Activated CD4-positive, alpha-beta T cell treated with anti-CD3 and anti-CD28 coated beads for 1 hour (primary cell): ENCODE measurements at places on chromosomes 4 and X.

DNA sequence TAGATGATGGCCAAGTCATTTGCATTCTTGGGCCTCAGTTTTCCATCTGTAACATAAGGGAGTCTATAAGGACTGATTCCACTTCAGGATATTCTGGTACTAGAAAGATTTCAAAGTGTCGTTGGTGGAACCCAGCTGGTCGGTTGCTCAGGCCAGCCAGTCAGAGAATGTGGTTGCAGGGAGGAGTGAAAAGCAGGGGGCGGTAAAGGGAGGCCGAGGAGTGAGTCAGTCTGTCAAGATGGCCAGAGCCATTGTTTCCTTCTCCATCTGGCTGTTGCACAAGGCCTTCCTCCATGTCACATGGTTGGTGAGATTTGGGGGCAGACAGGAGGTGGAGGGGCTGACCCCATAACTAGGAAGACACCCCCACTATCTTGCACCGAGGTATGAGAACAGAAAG, 38.2 kb downstream of the STARD8 start:
- DNase-seq: no peak

- no peak for DNase-seq
These were observed 128.5 kb downstream of the LARP7 start for GRCh38 chr4:112765317-112765974.

DNA sequence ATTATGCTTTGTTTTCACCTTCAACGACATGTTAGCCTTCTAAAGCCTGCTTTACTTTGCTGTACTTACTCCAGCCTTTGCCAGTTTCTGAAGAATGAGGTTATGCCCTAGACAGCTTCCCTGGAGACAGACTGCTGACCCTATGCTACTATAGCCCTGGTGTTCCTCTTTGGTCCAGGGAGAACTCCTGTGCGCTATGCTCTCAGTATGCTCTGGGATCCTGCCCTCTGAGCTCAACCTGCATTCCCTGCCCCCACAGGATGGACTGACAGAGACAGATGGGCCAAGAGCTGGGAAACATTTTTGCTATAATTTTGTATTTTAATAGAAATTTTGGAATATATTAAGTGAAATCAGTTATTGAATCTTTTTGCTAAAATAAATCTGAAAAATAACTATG, 425.9 kb downstream of the TMA16 start:
- DNase-seq: no peak

GRCh38 chr4:95289028-95289634, 259.6 kb downstream of the UNC5C start:
- no peak for DNase-seq

GRCh38 chr4:17619416-17620105, 5.1 kb downstream of the MED28 start:
- no peak for DNase-seq

DNA sequence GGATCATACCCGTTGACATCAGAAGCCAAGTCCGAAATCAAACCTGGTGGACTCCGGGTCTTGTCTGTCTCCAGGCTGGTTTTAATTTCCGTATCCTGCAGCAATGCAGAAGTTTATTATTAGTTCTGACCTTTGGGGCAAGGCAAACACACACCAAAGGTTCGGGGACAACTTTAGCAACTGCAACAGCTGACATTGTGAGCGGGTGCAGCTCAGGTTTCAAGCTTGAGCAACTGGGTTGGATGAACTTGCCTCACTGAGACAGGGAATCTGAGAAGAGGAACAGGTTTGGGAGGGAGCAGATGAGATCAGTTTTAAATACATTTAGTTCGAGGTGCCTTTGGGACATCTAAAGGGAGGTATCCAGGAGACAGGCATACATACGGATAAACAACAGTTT, 110.7 kb downstream of the GNL3L start:
- no peak for DNase-seq

- no peak for DNase-seq
These were observed 367.9 kb downstream of the FAM133A start for GRCh38 chrX:94041881-94042280.

DNA sequence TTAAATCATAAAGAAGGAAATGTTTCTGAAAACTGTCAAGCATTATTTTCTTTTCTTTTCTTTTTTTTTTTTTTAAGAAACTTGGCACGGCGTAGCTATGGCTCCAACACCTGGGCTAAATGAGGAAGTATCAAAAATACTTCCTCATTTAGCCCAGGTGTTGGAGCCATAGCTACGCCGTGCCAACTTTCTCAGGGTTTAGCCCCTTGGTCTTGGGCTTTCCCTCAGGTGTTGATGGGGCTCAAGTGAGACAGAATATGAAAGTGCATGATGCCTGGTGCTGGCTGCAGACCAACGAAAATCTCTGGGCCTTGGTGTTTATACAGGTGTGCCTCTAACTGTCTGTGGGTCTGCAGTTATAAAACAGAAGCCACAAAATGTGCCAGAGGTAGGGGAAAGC, 132.7 kb downstream of the ARHGAP24 start:
- no peak for DNase-seq

- DNase-seq: no peak
These were observed 76.9 kb downstream of the PJA1 start for GRCh38 chrX:69088171-69088938.

GRCh38 chr4:173167758-173168395, 734 bp upstream of the GALNT7 start:
- no peak for DNase-seq

DNA sequence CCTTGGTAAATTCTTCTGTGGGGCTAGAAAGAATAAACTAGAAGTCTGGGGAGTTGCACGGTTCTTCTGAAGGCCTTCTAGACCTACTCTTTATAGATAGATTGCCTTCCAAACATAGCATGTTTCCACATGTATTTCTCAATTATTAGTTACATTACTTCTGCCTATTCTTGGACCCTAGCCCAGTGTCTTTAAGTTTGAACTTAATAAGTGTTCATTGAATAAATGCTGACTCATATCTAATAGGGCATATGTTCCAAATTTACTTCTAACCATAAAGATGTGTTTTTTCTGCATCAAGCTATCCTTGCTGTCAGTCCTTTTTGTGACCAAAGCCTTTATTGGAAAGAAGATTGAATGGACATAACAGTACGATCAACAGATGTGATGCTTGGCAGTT, 503.6 kb upstream of the ZFP42 start:
- no peak for DNase-seq

GRCh38 chrX:38860106-38861013, 59.1 kb downstream of the MID1IP1 start:
- DNase-seq: no peak

DNA sequence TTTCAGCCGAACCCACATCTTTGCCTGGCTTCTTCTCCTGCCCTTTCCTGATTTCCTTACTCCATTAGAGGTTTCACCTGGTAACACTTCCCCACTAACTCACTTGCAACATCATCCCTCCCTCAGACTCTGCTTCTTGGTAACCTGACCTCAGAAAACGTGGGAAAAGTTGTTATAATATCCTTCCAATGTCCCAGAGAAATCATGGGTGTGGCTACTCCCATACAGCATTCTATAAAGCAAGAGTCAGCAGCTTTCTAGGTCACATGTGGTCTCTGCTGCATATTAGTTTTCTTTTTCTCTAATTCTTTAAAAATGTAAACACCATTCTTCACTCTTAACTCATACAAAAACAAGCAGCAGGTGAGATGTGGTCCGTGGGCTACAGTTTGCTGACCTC, 283.1 kb upstream of the MAOA start:
- DNase-seq: no peak

DNA sequence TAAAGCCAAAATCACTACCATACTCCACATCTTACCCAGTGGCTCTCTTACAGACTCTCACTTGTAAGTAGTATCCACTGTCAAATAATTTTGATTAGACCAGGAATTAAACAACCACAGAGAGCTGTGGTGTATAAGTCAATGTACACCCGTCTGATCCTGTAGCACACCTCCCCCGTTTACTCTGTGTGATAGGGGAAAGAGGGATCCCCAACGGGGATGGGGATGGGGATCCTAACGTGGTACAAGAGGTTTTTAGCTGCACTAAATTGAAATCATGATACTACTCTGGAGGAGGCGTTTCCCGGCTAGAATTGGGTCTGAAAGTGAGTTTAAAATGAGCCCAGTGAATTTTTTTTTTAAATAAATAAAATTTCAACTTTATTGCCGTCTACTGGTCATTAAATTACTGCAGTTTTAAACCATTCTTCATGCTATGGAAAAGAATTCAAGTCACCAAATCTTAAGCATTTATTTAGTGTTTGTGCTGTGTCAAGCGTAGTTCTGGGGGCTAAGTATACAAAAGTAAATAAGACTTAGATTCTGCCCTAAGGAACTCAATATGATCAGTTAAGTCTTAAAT, 76.6 kb downstream of the INTS12 start:
- DNase-seq: no peak

- no peak for DNase-seq
These were observed 43.4 kb downstream of the NKX6-1 start for GRCh38 chr4:84455697-84456096.

DNA sequence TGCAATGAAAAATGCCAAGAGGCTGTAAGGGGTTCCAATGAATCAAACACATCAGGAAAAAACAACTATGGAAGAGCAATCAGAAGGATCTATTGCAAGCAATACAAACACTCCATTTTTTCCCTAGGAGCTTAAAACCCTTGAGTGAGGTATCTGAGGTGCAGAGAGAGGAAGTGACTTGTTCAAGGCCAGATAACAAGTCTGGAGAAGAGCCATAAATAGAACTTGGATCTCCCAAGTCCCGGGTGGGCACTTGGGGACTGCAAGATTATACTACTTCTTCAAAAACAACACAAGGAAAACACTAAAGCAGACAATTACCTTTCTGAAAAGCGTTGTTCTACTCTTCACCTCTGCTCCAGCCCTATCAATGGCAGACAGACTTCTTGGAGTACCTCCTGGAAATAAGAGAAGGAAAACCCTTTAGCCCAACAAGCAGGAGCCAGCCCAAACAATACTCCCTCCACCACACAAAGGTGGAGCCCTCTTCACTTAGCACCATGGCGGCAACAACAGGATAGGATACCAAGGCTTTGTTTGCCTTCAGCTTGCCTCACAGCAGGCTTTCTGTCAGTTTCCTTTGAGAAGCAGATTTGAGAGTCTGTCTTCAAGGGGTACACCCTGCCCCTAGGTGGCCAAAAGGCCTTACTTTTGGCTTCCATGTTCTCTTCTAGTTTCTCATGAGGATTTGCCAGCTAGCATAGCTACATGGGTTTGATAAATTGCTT, 26.0 kb downstream of the AIFM1 start:
- DNase-seq: no peak

- no peak for DNase-seq
These were observed 31.9 kb downstream of the APLN start for GRCh38 chrX:129622757-129623301.

DNA sequence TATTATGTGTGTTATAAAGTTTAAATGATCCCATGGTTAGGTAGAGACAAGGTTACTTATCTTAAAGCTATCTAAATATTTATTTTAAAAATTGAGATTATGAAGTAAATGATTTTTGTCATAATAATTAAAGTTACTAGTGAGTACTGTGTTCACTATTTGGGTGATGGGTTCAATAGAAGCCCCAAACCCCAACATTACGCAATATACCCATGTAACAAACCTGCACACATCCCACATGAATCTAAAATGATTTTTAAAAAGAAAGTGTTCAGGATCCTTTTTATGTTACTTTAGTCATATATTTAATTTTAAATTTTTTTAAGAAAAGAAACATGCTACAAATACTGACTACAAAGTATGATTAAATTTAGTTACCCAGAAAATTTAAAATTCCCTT, 193.9 kb downstream of the TLL1 start:
- DNase-seq: no peak

DNA sequence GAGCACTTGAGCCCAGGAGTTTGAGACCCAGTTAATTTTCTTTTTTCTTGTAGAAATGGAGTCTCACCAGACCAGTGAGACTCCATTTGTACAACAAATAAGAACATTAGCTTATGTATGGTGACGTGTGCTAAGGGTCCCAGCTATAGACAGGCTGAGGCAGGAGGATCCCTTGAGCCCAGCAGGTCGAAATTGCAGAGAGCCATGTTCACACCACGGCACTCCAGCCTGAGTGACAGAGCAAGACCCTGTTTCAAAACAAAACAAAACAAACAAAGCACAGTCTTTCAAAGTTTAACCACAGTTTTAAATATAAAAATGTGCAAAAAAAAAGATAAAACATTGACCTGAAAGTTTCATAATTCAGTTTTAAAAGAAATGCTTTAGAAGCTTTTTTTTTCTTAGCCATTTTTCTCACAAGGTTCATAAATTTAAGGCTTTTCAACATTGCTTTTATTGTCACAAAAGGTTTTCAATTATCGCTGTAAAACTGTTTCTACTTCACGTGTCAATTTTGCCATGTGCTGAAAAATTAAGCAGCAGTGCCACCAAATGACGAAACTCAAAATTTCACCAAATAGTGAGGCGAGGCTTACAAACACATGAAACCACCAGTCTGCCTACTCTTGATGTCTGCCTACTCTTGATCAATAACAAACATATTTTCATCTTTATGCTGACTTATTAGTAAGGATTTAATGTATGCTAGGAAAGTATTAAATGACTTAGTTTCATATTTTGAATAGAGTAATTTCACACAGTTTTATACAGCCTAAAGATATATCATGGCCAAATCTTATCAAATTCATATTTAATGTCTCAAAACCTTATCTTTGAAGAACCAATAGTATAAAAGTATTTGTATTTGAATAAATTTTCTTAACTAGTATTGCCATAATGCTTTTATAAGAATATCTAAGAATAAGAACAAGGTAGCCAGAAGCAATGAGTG, 126.3 kb downstream of the NEK1 start:
- DNase-seq: no peak

- no peak for DNase-seq
These were observed 70.0 kb upstream of the SHISA3 start for GRCh38 chr4:42327323-42327722.

DNA sequence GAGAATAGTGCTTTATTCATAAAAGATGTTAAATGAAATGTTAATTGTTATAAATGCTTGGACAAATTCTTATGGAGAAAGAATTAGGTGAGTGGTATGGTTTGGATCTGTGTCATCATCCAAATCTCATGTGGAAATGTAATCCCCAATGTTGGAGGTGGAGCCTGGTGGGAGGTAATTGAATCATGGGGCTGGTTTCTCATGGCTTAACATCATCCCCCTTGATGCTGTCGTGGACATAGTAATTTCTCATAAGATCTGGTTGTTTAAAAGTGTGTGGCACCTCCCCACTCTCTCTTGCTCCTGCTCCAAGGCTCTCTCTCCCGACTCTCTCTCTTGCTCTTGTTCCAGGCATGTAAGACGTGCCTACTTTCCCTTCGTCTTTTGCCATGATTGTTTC, 22.5 kb downstream of the GYPE start:
- no peak for DNase-seq

DNA sequence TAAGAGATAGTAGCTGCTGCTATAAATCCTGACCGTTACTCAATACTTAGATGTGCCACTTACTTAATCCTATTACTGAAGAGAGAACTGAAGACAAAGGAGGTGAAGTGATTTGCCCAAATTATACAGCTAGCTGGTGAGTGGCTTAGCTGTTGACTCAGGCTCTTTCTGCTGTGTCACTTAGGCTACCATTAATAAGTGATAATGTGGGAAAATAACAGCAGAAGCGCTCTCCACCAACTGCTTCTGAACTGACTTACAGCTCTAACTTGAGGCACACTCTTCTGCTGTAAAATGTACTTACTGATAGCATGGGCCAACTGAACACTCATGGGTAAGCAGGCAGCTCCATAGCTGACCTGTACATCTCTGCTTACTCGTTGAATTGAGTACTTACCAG, 7.5 kb upstream of the KLHL5 start:
- DNase-seq: no peak
